ENCODE measurements at places on chromosomes 11 and 22.

- DNase-seq = no peak
These were observed 44.7 kb downstream of the AP2A2 start for GRCh38 chr11:970319-970871.

GRCh38 chr11:116730241-116730561 is 42.6 kb downstream of the BUD13 start:
- DNase-seq = no peak

- no peak for DNase-seq
These were observed 1.0 kb downstream of the KIAA0930 start for GRCh38 chr22:45239681-45240051.

GRCh38 chr11:15117751-15118150 is 3.0 kb downstream of the INSC start:
- DNase-seq = no peak

- peak; percentile 58 for DNase-seq
These were observed 82.9 kb downstream of the KIRREL3 start for GRCh38 chr11:126917531-126918204.

- DNase-seq = no peak
These were observed 2.3 kb upstream of the TFIP11 start for GRCh38 chr22:26514419-26515161.

- DNase-seq = no peak
These were observed 33.0 kb downstream of the PTPRJ start for GRCh38 chr11:48013269-48013901.

GRCh38 chr22:44316393-44317122 is 3.8 kb upstream of the SHISAL1 start:
- no peak for DNase-seq

DNA sequence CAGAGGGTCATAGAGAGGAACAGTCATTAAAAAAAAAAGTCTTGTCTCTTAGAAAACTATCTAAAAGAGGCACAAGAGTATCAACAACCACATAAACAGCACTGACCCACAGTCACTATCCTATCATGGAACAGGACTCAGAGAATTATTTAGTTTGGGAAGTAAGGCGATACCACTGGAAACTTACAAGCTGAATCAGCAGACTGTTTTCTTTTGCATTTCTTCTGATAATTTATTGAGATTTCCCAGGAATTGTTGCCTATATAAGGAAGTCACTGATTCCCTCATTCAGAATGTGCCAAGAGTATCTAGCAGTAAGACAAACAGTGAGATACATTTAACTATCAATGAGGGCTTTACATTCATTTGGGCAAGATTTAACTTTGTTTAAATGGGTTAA is 304.1 kb downstream of the GUCY1A2 start:
- DNase-seq = no peak

DNA sequence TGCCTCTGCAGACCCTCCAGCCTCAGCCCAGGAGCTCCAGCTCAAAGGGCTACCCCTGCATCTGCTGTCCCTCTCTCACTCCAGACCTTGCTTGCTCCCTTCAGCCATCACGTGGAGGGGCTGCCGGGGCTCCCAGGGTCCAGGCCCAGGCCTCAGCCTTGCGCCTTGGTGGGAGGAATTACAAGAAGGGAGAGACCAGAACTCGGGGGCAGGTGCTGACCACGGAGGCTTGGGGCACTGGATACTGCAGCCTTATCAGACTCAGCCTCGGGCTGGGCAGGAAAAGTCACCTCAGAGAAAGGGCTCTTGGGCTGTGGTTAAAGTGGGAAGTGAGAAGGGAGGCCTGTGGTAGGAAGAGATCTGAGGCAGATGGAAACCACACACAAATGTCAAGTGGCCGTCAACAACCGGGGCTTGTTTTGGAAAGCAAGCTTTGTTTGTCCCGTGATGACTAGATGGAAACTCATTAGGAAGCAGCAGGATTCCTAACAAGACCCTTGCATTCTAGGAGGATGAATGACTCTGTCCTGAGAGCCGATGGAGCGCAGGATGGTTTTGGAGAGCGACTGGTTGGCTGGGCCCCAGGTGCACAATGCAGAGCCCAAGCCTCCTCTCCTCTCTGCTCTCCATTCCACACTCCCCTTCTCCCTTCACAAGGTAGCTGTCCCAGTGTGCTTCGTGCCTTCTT is 1321.7 kb downstream of the TBC1D22A start:
- no peak for DNase-seq

DNA sequence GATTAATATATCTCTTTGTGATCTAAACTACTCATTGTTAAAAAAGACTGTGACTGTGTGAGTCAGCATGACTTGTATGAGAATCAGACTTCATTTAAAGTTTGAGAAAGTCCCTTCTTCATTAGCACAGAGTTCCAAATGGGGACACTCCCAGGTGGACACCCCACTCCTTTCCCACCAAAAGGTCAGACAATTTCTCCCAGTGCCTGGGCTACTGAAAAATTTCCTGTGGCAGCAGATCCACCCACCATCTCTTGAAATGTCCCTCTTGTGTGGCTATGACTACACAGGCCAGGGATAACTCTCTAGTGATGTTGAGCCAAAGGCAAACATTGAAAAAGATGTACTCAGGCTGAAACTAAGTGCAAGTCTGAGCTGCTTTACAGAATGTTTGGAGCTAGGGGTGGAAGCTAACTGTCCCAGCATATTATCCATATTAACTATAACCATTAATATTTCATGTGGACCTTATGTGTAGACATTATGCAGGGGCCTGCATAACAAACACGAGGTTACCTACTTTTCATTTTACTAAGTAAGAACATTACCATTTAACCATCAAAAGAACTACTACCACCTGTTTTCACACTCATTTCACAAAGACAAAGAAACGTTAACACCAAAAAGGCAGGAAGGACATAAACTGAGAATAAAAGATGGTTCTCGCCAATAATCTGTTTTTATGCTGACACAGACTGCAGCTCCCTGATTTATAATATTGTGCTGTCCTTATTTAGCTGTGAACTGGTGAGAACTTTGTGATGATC is 44.8 kb downstream of the MMP20 start:
- no peak for DNase-seq

DNA sequence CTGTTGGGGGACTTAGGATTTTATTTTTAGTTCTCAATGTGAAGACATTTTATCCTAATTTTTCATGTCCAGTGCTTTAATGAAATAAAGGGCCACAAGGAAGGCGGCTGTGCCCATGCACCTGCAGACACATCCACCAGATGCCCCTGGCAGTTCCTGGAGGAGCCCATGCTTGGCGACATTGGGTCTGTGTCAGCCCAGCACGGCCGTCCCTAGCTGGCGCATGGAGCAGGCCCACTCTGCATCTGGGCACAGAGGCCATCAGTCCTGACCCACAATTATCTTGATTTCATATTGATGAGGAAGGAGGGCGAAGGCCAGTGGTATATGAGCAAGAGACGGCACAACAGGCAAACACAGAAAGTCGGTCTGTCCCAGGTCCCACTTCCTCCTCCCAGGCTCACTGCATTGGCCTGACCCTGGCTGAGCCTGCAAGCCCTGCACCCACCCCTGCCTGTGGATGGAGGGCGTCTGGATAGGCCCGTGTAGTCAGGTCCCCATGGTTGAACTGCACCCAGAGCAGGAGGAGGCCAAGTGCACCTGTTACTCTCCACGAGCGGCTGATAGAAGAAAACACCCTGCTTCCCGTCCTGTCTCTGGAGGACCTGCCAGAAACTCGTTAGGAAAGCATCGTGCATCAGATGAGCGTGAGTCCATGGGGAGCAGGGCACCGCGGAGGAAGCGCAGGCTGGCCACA is 296.9 kb downstream of the BRD1 start:
- DNase-seq = no peak
